ENCODE measurements at places on chromosomes 16 and 17.
A peak's percentile ranks its signal among the peaks of the same experiment; 100 is the strongest.

- DNase-seq: no peak
Observed at GRCh38 chr16:965036-965395, 5.8 kb downstream of the LMF1 start.

DNA sequence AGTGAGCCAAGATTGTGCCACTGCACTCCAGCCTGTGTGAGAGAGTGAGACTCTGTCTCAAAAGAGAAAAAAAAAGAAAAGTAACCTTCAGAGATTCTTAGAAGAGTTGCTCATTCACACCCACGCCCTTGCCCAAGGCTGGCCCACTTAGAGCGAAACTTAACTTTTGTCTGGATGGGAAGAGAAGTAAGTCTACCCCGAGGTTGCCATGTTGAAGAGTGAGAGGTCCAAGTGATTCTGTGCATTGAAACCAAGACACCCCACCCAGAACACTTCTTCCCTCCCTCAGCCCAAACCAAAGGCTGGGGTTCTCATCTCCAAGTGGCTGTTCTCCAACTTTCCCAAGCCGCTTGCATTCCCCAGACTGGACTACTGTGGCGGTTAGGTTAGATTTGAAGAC is 2.4 kb upstream of the CISD3 start:
- DNase-seq: peak; percentile 56

- no peak for DNase-seq
Observed at GRCh38 chr17:75518201-75518600, 1.9 kb downstream of the TSEN54 start.

DNA sequence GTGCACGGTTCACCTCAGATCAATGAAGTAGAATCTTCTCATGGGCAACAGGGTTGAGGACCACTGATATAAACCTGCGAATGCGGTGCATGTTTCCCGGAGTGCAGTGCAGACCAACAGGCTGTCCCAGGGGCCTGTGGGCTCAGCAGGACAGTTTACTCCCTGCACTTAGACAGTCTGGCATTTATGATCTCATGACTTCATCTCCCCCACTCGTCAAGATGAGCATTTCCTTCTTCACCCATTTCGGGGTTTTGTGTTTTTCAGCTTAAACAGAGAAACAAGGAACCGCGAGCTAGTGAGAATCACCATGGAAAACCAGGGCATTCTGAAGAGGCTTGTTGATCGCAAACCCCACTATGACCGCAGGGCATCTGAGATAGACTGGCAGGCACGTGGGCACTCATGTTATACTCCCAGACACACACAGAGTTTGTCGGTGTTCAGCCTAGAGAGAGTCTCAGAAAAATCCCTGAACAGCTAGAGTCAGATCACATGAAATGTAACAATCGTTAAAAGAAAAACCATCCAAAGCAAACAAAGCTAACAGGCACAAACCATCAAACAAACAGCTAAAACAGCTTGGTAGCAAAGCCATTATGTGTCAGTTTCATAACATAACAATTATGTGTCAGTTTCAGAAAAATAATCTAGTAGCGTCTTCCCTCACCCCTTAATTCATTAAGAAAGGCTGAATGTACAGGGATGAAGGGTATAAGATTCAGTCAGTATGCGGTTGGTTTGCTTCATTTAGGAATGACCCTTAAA is 2.9 kb downstream of the CFAP97D1 start:
- DNase-seq: no peak

- DNase-seq: no peak
Observed at GRCh38 chr17:61318684-61319098, 81.0 kb upstream of the TBX2 start.

GRCh38 chr17:20118280-20118679 is 109.1 kb downstream of the SPECC1 start:
- DNase-seq: no peak

DNA sequence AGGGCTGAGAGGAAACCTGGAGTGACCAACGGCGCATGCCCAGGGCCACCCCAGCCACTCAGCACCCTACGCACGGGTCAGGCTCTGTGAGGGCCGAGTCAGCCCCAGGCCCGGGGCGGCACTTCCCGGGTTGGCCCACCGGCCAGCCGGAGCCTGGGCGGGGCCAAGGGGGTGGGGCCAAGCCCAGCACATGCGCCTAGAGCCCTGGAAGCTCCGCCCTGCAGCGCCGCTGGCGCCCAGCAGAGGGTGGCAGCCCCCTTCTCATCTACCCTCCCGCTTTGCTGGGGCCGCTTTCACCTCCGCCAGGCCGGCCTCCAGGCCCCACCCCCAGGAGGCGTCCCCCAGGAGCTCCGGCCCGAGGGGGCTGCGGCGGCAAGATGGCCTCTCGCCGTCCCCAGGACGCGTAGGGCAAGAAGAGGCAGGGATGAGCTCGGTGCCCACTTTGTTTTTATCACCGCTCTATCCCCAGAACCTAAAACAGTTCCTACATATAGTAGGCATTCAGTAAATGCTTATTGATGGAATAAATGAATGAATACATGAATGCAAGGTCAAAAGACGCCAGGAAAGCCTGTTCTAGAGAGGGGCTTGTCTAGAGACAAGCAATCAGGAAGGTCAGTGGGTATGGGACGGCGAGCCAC is 31.3 kb downstream of the MYO18A start:
- peak; percentile 85 for DNase-seq

DNA sequence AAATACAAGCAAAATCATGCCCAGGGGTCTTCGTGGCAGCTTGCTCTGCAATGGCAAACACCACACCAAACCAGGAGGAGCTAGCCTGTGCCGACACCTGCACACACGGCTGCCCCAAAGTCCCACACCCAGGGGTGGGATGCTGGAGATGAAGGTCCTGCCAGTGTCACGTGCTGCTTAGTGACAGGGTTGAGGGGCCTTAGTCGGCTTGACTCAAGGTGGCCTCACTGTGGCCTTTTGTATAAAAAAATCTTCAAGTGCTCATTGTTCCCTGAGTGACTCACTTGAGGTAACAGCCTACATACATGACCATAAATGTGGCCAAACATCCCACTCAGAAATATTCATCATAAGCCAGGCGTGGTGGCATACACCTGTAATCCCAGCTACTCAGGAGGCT is 7.3 kb downstream of the TRIM65 start:
- DNase-seq: no peak

DNA sequence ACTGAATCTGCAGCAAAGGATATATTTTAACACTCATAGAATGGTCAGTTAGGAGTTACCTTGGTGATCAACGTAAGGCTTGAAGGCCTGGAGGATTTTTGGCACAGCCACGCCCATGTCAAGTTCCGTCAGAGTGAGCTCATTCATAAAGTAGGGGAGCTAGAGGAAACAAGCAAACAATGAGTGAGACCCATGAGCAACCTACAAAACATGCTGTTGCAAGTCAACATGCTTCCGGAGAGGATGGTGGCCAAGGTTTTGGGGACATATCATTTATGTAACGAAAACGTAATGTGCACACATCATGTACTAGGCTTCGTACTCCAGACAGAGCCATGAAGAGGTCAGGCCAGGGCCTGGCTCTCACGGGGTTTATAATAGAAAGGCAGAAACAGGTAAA is 41.1 kb upstream of the ERN1 start:
- DNase-seq: no peak

- no peak for DNase-seq
Observed at GRCh38 chr16:58647107-58647506, 17.5 kb upstream of the CNOT1 start.

GRCh38 chr17:67639555-67639954 is 78.2 kb upstream of the NOL11 start:
- no peak for DNase-seq

- DNase-seq: no peak
Observed at GRCh38 chr16:85676466-85676865, 12.3 kb downstream of the GINS2 start.

GRCh38 chr16:10265770-10266615 is 83.8 kb upstream of the GRIN2A start:
- DNase-seq: no peak

DNA sequence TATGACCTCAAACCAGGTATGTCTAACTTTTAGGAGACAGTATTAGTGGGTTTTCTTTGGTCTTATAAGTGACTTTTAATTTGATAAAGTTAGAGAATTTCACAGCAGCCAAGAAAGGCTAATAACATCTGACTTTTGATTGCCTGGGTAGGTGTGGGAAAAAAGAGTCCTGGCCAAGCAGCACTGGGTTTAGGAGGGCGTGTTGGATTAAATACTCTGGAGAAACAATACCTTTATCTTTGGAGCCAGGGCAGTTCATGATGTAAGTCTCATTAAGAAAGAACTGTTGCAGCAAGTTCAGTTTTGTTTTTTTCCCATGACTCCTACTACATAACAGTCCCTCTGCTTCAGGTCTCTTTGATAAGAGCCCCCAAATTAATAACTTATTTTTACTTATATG is 26.7 kb upstream of the MRC2 start:
- DNase-seq: no peak

- DNase-seq: no peak
Observed at GRCh38 chr17:57363998-57364643, 107.8 kb downstream of the MSI2 start.

- no peak for DNase-seq
Observed at GRCh38 chr16:85276258-85276657, 164.0 kb upstream of the CIBAR2 start.

- no peak for DNase-seq
Observed at GRCh38 chr17:82534401-82534812, 14.9 kb downstream of the FOXK2 start.

GRCh38 chr16:50178491-50178941 is 25.4 kb downstream of the TENT4B start:
- no peak for DNase-seq

- peak; percentile 57 for DNase-seq
Observed at GRCh38 chr16:58755989-58756649, 22.0 kb upstream of the GOT2 start.

Data from stimulated activated CD8-positive, alpha-beta memory T cell treated with anti-CD3 and anti-CD28 coated beads, Interleukin-4, amount 100 ng/mL, for 4 hours (primary cell).